ENCODE measurements at places on chromosomes 7 and 10.

GRCh38 chr10:60649485-60650377 lies 128.5 kb upstream of the CDK1 start:
- no peak for DNase-seq

GRCh38 chr10:120014031-120014430 lies 121.5 kb downstream of the SEC23IP start:
- no peak for DNase-seq

- peak; percentile 29 for DNase-seq
Observed at GRCh38 chr10:91022390-91022789, 101.5 kb upstream of the ANKRD1 start.

- DNase-seq: no peak
Observed at GRCh38 chr10:98236862-98237261, 31.1 kb downstream of the LOXL4 start.

- DNase-seq: no peak
Observed at GRCh38 chr7:100208911-100209408, 10.8 kb upstream of the PVRIG start.

- no peak for DNase-seq
Observed at GRCh38 chr7:25850216-25850615, 301.8 kb upstream of the NFE2L3 start.

GRCh38 chr10:117960345-117960935 lies 86.3 kb downstream of the RAB11FIP2 start:
- DNase-seq: no peak

GRCh38 chr7:1608318-1608717 lies 38.5 kb upstream of the PSMG3 start:
- no peak for DNase-seq

DNA sequence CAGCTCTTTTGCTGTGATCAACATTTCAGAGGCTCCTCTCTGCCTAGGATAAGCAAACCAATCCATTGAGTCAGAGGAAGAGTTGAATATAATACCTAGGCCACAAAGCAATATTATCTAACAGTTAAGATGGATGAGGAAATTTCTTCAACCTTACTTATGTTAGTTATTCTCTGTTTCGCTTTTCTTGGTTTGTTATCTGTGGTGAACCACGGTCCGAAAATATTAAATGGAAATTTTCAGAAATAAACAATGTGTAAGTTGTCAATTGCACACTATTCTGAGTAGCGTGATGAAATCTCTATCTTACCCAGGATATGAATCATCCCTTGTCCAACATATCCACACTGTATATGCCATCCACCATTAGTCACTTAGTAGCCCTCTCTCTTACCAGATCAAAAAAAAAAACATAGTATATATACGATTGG lies 1.5 kb upstream of the HTR7 start:
- DNase-seq: no peak

- DNase-seq: peak; percentile 18
Observed at GRCh38 chr10:13659887-13660550, 73.3 kb downstream of the PRPF18 start.

DNA sequence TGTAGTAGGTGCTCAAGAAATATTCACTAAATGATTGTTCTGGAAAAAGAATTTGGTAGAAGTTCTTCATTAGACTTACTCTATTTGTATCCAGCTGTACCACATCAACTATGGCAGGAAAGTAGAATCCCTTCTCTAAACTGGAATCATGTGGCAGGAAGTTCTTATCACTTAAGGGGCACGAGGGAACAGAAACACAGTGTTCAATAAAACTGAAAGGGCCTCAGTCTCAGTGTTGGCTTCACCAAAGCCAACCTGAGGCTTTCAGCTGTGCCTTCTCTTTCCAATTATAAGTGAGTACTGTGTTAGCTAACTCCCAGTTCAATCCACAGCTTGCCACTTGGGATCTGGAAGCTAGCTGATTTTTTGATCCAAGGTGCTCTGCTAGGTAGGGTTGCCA lies 257.6 kb upstream of the LRGUK start:
- no peak for DNase-seq

DNA sequence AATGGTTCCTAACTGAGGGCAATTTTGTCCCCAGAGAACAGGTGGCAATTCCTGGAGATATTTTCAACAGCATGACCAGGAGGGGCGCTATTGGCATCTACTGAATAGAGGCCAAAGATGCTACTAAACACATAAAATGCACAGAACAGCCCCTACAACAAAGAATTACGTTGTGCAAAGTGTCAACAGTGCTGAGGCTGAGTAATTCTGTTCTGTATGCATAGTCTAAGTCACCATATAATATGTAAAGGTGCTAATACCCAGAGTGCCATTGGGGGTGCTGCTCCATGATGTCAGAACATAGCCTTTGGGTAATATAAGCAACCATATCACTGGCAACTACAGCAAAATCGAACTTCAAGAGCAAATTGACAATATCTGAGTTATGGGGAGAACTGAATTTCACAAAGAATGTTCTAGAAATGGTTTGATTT lies 213.3 kb upstream of the PHYHIPL start:
- DNase-seq: no peak

DNA sequence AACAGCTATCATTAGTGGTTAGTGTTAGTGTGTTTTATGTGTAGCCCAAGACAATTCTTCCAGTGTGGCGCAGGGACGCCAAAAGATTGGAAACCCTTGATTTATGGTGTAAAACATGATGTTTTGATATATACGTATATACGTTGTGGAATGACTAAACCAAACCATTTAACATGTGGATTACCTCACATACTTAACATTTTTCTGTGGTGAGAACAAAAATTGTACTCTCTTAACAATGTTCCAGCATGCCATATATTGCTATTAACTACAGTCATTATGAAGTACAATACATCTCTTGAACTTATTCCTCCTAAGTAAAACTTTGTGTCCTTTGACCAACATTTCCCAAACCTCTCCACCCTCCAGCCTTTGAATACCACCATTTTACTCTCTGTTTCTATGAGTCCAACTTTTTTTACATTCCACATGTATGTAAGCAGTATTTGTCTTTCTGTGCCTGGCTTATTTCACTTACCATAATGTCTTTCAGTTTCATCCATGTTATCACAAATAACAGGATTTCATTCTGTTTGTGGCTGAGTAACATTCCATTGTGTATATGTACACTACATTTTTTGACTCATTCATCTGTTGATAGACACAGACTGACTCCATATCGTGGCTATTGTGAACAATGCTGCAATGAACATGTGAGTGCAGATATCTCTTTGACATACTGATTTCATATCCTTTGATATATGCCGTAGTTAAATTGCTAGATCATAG lies 42.2 kb upstream of the MAGI2 start:
- no peak for DNase-seq

DNA sequence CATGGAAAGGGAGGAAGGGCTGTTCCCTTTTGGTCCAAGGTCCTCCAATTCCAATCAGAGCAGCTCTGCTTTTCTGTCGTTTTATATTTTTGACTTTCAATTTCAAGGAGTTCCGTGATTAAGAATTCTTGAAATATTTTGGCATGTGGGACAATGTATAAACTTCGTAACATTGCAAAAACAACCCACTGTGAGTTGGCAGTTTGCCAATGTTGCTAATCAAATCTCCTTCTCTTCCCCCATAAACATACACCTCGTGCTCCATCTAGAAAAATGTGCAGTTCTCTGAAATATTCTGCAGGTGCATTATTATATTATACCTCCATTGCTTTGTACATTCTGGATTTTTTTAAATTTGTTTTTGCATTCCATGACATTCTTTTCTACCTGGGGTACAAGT lies 49.8 kb downstream of the POU6F2 start:
- DNase-seq: no peak

DNA sequence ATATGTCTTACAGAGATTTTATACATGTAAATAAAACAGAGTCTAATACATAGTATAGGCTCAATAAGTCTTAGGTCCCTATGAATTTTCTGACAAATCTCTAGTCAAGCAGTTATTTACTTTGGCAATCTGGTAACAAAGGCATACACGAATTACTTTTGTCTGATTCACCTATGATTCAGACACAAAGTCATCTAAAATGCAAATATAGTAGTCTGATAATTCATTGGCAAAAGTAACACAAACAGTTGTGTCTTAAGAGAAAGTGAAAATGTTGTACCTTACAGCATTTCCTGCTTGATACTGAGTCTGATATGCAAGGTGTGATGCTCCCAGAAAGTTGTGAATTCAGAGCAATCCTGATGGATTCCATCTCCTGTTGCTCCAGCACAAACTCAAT lies 209.4 kb upstream of the PRSS1 start:
- DNase-seq: no peak

DNA sequence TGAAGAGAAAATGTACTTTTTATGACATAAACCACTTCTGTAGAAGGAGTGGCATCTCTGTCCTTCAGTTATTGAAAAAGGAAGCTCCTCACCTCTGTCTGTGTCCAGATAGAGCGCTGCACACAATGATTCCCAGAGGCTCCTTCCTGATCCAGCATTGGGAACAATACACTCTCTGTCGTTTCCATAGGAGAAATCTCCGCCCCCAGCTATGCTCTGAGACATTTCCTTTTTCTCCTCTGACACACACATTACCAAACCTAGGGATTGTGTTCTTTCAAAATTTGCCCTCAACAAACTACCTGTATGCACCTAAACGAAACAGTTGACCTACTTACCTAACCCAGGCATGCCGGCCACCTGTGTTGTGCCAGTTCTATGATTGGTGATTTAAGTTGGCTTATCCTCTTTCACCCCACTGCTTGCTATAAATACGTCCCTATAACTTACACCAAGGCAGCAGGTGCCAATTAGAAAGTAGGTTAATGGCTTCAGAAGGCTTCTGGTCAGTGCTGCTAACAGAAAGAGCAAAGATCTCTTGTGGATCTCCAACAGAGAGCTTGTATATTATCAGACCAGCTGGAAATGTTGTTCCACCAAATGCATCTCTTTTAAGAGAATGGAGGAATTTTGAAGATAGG lies 140.1 kb upstream of the JCAD start:
- DNase-seq: no peak

DNA sequence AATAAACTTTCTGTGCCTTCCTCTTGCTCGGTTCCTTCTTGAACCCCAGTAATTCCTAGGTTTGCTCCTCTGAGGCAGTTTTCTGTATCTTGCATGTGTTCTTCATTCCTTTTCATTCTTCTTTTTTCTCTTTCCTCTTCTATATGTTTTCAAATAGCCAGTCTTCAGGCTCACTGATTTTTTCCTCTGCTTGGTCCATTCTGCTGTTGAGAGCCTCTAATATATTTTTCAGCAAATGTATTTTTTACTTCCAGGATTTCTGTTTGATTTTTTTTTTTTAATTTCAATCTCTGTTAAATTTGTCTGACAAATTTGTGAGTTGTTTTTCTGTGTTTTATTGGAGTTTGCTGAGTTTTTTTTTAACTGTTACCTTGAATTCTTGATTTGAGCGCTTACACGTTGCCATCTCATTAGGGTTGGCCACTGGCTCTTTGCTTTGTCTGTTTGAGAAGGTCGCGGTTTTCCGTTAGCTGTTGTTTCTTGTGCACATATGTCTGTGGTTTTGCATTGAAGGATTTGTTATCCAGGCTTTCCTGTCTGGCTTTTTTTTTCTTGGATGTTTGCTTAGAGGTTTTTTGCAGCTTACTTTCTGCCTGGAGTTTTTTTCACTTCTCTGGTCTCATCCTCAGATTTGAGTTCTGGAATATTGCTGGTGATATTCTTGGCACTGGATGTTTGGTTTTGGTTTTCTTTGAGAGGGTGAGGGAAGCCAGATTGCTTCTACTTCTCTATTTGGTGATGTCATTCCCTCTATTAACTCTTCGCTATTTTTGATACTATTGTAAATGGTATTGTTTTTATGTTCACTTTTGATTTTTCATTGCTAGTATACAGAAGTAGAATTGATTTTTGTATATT lies 12.7 kb downstream of the SPRN start:
- DNase-seq: no peak

DNA sequence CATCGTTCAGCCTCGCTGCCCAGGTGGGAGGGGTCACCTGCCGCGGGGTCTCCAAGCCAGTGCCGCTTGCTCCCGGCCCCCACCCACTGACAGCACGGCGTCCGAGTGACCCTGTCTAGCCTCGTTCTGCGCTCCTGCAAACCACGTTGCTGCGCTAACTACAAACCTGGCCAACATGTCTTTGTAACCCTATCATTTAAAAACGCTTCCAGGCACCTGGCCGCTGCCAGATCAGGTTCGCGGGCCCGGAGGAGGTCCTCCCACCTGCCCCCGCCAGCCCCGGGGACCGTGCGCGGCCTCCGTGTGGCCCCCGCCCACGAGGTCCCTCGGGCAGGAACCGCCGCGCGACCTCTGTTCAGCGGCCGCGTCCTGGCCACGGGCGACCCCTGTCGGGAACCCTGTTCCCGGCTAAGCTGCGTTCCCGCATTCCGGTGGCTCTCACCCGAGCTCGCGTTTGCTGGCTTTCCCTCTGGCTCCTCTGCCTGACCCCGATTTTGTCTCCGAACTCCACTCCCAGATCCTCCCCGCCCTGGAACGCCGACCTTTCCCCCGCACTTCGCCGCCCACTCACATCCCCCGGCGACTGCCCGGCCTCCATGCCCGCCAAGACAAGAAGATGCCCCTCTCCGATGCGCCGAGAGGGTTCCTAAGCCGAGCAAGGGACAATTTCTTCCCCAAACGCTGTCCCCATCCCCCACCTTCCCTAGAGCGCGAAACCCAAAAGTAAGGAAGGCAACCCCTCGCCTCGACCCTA lies 2.4 kb downstream of the SFMBT2 start:
- DNase-seq: no peak

DNA sequence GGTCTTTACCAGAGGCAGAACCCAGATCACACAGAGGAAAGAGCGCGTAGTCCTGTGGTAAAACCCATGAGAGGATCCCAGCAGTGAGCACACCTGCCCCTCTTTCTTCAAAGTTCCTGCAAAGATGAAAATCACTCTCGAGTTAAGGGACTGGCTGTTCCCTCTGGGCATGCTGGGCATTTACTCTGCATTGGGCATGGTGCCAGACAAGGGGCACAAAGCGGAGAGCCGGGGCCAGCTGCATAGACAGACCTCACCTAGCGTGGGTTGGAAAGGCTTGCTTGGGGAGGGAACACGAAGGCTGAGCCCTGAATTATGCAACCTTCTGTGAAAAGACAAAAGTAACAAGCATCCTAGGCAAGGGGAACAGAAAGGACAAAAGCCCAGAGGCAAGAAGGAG lies 120.0 kb upstream of the TCERG1L start:
- DNase-seq: no peak

- no peak for DNase-seq
Observed at GRCh38 chr10:21145751-21146435, 248.8 kb upstream of the NEBL start.

GRCh38 chr7:131294553-131294952 lies 33.1 kb upstream of the MKLN1 start:
- no peak for DNase-seq

GRCh38 chr7:139358541-139359365 lies 941 bp upstream of the LUC7L2 start:
- no peak for DNase-seq

Data from NCI-H524 treated with DMSO at 0.1 percent for 48 hours (cell line).